PC-9 (cell line): ENCODE measurements at places on chromosomes 3 and 15. TPM values are rescaled to one million over a fixed set of nuclear protein-coding genes. Genes with fewer than 3 reads are reported as not detected.

The THAP10 gene
- total RNA-seq: 4.2 and 5.5 TPM in 2 replicates

DNA sequence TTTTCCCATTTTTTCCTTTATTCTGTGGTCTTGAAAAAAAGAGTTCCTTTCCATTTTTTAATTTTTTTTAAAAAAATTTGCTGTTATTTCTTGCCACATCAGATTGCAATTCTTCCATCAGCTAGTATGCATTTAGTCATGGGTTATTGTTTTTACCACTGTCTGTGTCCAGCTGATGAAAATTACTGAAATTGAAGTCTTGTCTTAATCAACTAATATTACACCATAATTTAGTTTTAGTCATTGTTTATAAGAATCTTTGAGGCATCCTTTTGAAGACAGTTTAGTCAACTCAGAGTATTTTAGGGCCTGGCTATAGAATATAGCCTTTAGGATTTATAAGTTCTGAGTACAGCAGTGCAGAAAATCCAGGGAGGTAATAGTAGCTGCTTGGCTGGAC, 172.1 kb downstream of the LRTM1 start:
- DNase-seq: no peak

The ALPK3 gene
- 4.6 and 8.1 TPM in 2 replicates for total RNA-seq

The MUSTN1 gene
- total RNA-seq: 1.8 TPM in 1 of 2 replicates, not detected in the other

- DNase-seq: no peak
These were observed 125.6 kb downstream of the CD47 start for GRCh38 chr3:107965136-107965655.

The TUBGCP4 gene
- 25.3 and 30.8 TPM in 2 replicates for total RNA-seq

GRCh38 chr3:117734496-117734895, 1024.9 kb downstream of the TUSC7 start:
- DNase-seq: no peak

The SMCO1 gene
- not detected in 2 replicates for total RNA-seq

The SLC12A1 gene
- not detected in 2 replicates for total RNA-seq
